NCI-H524 (cell line): ENCODE measurements at places on chromosomes 1 and 21.
A peak's percentile ranks its signal among the peaks of the same experiment; 100 is the strongest.

DNA sequence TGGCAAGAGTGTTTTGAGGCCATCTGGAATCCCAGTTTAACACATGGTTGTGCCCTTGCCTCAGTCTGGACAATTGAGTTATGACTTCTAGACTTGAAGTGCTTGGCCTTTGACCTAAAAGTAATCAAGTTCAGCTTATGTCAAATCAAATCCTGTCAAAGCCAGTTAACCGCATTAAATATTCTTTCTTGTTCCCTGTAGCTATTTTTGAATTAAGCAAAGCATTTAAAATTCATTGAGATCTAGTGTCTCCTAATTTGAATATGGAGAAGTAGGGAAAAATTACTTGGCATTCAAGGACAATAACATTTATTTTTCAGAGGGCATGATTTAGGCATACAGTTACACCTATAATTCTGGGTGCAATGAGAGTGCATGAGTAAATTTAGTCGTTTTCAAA, 32.1 kb downstream of the MDM4 start:
- DNase-seq, result no peak

GRCh38 chr1:18166929-18167328, 59.3 kb downstream of the IGSF21 start:
- DNase-seq, result no peak

- no peak for DNase-seq
Observed at GRCh38 chr21:16794950-16795349, 717.9 kb upstream of the CXADR start.

DNA sequence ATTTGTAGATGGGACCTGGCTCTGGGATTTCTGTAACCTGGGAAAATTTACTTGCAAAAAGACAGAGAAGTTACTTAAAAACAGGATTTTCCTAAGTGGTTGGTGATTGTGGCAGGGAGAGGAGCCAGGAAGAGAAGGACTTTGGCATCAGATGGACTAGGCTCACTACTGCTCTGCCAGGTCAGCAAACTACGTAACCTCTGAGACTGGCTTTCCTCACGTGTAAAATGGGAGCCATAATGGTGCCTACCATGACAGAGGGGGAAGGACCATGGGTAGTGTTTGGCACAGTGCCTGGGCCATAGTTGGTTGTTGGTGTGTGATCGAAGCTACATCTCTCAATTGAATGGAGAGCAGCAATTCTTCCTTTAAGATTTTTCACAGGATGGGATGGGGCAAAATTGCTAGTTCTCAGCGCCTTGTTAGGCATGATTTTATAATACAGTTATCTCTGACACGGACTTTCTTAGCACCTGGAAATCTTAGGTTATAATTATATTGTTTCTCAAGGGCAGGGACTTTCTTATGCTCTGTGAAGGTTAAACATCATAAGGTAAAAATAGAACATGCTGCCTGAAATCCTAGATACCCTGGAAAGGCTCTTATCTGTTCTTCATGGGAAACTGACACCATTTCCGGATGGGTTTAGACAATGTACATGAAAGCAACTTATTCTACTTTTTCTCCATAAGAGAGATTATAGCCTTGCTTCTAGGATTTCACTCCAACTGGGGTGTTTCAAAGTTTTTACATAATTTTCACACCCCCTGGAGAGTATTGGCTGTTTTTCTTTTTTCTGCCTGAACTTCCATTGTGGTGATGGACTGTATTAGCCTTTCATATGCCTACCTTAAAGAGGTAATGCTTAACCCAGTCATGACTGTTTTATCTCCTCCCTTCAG, 10.9 kb downstream of the ROR1 start:
- DNase-seq, result no peak

- DNase-seq, result no peak
Observed at GRCh38 chr1:18795002-18795689, 64.3 kb downstream of the TAS1R2 start.

GRCh38 chr1:204258213-204259115, 44.7 kb upstream of the GOLT1A start:
- DNase-seq, result peak; percentile 72

- peak; percentile 53 for DNase-seq
Observed at GRCh38 chr1:21586222-21586621, 77.0 kb downstream of the ALPL start.

GRCh38 chr1:113534130-113534817, 144.0 kb downstream of the MAGI3 start:
- no peak for DNase-seq

DNA sequence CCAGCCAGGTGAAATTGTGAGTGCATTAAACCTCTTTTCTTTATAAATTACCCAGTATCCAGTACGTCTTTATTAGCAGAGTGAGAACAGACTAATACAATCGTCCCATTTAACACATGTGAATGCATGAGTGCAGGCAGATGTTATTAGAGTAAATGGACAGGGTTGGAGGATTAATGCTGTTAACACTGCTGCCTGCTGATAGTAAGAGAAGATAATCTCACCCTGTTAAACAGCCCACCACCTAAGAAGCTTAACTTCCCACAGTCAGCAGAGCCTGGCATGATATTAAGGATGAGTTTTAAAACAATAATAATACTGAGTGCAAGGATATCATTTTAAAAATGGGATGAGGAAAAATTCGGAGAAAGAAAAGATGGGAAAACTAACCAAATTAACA, 181.4 kb upstream of the LHX8 start:
- peak; percentile 13 for DNase-seq

DNA sequence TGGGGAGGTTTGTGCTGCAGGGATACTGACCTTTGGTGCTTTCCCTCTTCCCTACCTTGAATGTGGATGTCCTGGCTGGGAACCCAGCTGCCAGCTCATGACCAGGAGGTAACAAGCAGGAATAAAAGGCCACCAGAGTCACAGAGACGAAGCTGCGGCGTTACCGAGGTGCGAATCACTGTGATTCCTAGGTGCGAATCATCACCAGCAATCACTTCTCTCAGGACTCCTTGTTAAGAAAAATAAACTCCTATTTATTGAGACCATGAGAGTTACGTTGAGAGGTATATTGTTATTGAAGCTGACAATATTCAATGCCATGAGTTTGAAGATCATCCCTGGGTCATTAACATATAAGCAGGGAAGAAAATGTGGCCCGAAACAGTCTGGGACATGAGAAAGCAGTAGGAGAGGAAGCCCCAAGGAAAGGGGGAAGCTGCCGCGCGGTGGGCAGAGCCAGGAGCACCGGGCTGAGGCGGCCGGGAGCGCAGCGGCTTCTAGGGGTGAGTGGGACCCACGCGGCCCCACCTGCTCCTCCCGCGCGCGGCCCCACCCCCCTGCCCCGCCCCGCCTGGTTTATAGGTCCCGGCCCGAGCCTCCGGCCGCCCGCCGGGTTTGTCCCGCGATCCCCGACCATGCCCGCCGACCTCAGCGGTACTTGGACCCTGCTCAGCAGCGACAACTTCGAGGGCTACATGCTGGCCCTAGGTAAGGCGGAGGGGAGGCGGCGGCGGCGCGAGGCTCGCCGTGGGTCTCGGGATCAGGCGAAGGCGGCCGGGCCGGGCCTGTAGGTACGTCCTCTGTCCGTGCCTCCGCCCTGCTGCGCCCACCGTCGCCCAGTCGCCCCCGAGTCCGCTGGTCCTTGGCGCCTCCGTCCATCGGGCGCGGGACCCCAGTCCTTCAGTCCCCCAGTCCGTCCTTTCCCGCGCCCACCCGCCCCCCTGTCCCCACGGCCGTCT, at the start of gene RBP7:
RBP7 (plus strand) TSS at position 605 of the 959 bp plus-strand sequence; CDS start at position 636, 31 bp downstream.
- no peak for DNase-seq

GRCh38 chr21:42651515-42652401, 1.7 kb upstream of the PDE9A start:
- peak; percentile 87 for DNase-seq
